ENCODE measurements at places on chromosomes 5 and 9.

GRCh38 chr9:107188376-107188775 lies 94.7 kb upstream of the RAD23B start:
- DNase-seq, result no peak

DNA sequence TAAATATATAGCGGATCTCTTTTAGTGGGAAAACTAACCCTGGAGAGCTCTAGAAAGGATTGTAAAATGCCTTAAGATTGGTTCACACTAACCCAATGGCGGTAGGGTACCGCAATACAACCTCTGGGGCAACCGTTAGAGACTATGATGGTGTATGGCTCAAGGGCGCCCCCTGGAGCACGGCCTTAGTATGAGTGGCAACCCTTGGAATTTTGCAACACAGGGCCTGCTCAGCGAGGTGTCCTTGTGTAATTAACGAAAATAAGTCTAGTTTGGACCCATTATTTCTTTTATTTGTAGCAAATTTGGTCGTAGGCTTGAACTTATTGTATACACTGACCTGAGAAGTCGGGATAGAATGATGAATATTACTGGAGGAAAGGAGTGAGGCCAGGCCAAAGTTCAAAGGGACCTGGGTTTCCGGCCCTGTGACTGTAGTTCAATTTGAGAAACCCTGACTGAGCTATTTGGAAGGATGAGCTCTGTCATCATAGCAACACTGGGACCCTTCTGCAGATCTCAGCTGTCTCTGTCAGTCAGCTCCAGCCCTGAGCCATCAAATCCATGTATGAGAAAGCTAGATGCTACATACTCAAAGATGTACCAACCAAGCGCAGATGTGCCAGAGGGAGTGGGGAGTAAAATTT lies 54.8 kb downstream of the CAMK4 start:
- peak; percentile 39 for DNase-seq

DNA sequence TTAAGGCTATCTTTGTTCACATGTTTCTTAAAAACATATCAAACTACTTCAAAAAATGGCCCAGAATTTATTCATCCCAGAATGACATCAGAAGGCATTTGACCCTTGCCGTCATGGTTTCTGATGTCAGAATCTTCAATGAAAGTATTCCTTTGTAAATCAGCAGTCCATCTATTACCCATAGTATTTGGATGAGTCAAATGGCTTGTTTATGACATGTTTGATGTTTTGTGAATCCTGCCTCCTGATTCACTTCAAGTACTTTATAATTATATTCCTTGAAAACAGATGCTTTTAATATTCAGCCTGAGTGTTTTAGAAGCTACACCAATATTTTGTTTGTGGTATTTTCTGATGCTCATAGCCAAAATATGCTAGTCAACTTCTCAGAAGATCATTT lies 200.8 kb upstream of the MEF2C start:
- peak; percentile 87 for DNase-seq

DNA sequence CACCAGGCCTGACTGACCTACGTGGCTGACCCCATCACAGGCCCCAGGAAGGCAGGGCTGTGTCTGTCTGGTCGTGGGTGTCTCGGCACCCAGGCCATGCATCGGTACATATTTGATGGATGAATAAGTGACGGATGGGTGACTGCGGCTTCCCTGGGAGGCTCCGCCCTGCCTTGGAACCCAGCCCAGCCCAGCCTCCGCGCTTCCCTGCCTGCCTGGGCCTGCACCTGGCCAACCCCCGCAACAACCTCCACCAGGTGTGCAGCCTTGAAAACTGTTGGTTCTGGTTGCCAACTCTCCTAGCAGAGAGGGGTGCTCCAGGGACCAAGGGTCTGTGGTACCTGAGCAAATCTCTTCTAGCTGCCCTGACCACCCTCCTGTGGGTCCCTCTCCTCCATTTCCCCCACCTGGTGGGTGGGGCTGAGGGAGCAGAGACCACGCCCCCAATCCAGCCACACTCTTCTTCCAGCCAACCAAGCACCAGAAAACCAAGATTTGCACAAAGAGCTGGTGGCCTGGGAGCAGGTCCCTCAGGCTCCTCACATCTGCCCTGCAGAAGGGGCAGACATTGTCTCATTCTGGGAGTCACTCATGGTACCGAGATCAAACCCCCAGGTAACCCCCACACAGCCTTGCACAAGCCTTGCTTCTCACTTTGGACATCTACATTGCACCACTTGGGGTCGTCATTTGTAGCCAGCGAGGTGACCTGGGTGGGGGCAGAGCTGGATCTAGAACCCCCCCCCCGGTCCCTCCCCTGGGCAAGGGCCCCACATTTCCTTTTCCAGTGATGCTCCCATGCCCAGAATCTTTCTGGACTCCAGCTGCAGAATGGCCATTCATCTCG lies 100.6 kb upstream of the IER5L start:
- peak; percentile 60 for DNase-seq

- peak; percentile 71 for DNase-seq
These were observed 564.8 kb upstream of the CLINT1 start for GRCh38 chr5:158423623-158424200.

GRCh38 chr9:131649646-131650045 lies 90.2 kb downstream of the RAPGEF1 start:
- no peak for DNase-seq

DNA sequence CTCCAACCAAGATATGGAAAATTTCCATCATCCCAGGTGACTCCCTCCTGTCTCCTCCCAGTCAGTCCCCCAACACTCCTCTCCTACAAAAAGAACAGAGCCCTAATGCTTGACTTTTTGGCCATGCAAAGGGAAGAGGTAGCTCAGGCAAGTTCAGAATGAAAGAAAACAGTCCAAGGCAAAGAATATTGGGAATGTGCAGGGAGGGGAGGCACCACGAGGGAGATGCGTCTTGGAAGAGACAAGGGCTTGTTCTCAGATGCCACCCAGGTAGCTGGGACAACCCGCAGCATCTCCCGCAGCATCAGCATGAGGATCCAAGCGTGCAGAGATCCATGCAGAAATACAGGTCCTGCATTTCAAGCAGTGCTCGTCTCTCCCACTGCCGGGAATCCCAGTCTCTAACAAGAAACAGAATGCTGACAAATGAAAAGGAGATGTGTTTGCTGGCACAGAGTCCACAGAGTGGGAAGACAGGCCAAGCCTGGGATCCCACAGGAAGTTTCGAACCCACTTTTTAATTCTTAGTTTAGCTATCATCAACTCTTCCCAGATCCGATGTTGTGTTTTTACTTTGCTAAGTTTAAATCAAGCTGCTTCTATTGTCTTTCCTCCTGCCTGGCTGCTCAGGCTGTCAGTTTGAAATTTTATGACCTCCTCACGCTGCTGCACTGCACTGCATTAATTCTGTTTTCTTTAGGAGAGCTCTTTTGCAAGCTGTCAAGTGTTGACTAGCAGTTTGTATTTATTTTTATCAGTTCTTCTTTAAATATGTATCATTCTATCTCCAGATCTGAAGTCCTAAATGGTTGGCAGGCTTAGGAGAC lies 86.8 kb upstream of the OSMR start:
- peak; percentile 50 for DNase-seq

DNA sequence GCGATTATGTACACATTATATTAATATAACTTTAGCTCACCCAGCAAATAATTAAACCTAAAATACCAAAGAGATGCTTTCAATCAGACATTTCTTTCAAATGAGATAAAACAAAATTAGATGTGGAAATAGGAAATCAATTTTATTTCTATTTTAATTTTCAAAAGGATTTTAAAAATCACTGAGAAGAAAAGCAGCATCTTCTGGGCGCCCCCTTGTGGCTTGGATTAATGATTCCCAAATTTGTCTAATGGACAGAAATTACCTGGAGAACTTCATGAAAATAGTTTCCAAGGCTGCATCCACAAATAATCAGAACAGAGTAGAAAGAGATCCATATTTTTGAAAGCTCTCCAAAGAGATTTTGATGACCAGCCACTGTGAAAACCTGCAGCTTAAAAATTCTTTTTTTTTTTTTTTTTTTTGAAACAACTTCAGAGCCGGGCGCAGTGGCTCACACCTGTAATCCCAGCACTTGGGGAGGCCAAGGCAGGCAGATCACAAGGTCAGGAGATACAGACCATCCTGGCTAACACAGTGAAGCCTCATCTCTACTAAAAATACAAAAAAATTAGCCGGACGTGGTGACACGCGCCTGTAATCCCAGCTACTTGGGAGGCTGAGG lies 50.9 kb upstream of the CEMIP2 start:
- peak; percentile 34 for DNase-seq

GRCh38 chr9:676780-677438 lies 164.6 kb upstream of the DMRT1 start:
- DNase-seq, result no peak
